ENCODE measurements at places on chromosomes 12 and 14.

- DNase-seq: peak; percentile 66
Measured at GRCh38 chr14:71117839-71118743, 210.8 kb downstream of the PCNX1 start.

DNA sequence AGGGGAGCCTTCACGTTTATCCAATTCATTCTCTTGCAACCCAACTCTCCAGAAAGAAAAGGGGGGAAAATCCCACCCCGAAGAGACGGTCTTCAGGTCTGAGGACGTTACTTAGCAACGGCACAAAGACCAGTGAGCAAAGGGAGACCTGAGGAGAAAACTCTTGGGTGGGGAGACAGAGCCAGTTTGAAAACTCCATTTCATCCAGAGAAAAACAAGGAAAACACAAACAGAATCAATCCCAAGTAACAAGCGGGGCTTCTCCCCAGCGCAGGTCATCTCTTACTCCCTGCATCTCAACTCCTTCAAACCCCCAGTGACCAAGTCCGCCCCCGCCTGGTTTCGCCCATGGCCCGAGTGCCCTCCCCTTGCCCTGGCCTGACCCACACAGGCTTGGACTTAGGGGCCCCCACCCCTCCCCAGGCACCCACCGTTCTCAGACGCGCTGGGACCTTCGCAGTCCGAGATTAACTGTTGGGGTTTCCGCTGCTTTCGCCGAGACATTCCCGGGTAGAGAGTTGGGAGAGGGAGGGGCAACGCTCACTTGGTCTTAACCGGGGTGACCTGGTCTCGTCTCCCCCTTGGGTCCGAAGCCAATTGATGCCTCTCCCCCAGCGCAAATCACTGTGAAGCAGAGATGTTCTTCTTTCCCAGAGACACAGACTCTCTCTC lies 10.4 kb upstream of the SALL2 start:
- no peak for DNase-seq

GRCh38 chr12:88986056-88986455 lies 366.2 kb downstream of the DUSP6 start:
- peak; percentile 49 for DNase-seq

GRCh38 chr12:67447180-67447579 lies 178.0 kb downstream of the CAND1 start:
- no peak for DNase-seq

DNA sequence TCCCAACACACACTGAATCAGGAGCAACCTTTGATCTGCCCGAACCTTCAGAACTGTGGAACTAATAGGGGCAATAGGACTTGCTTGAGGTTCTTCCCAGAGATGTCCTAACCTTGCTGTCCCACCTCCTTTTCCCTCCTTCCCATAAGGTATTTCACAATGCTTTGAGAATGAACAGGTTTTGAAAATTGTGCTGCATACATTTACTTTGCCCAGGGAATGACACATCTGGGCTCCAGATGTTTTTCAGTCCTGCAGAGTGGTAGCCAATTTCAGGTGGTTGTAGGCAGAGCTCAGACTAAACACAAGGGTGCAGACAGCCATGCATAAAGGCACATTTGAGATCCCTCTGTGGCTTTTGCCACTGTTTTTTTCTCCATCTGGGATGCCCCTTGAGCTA lies 206.7 kb upstream of the PWP1 start:
- peak; percentile 8 for DNase-seq

DNA sequence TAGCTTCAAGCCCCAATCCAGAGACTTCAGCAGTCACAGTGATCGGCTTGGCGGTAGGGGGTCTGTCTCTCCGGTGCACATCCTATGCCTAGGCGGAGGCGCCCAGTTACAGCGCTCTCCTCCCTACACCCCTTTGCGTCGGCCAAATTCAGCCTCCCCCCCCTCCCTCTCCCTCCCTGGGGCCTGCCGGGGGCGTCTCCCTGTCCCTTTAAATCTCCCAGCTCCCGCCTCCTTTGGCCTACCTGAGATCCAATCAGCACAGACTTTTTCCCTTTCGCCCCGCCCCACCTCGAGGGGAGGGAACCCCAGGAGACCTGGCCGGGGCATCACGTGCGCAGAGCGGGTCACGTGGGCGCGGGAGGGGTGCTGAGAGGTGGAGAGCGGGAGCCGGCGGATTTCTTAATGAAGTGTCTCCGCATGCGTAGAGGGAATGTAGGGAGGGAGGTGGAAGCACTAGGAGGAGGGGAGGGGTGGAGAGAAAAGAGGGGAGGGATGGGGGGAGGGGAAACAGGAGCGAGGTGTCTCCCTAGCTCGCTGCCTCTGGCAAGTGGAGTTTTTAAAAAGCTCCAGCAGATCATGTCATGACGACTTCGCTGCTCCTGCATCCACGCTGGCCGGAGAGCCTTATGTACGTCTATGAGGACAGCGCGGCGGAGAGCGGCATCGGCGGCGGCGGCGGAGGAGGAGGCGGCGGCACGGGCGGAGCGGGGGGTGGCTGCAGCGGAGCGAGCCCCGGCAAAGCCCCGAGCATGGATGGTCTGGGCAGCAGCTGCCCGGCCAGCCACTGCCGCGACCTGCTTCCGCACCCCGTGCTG lies at the start of gene HOXC13:
Gene HOXC13, plus strand, starts transcription at position 506 of the 815 bp plus-strand sequence. Its CDS starts 76 bp downstream, at position 582.
- peak; percentile 4 for DNase-seq

DNA sequence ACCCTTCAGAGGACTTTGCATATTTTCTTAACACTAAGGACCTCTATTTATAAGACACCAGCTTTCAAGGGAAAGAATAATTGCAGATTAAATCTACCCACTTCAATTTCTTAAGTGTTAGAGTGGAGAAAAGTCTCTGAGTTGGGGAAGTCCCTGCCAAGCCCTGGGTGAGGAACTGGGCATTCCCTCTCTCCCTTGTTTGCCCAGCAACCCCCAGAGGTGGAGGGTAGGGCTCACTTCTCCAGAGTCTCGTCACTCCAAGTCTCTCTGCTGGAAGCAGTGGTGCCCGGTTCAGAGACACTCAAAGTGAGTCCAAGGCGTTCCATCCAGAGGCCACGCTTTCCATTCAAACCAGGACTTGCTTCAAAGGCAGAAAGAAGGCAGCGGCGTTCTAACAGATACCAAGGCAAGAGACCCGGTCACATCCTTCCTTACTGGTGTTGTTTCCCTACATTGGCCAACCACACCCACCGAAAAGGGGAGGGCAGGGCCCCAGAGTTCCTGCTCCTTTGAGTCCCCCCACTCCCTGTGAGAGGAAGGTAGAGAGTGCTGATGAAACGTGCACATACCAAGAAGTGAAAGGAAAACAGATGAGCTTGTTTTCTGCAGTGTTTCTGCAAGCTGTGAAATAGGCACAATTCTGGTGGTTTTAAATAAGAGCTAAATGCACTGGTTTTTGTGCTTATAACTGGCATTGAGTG lies 6.1 kb upstream of the BDKRB2 start:
- DNase-seq: no peak

GRCh38 chr14:84485036-84485435 lies 1044.9 kb upstream of the FLRT2 start:
- no peak for DNase-seq

DNA sequence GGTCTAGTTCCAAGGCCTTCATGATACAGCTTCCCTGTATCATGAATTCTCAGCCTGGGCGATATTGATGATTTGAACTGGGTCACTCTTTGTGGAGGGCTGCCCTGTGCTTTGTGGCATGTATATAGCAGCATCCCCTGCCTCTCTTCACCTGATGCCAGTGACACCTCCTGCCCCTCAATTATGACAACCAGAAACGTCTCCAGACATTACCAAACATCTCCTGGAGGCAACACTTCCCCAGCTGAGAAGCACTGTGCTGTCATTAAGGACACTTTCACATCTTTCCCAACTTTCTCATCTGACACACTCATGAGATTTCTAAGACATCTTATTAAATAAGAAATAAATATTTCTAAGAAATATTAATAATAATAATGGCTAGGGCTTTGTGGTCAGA lies 315.3 kb downstream of the BCL11B start:
- no peak for DNase-seq

- DNase-seq: no peak
Measured at GRCh38 chr12:3313066-3313465, 177.9 kb upstream of the PRMT8 start.

GRCh38 chr12:67357376-67358125 lies 88.4 kb downstream of the CAND1 start:
- DNase-seq: no peak

DNA sequence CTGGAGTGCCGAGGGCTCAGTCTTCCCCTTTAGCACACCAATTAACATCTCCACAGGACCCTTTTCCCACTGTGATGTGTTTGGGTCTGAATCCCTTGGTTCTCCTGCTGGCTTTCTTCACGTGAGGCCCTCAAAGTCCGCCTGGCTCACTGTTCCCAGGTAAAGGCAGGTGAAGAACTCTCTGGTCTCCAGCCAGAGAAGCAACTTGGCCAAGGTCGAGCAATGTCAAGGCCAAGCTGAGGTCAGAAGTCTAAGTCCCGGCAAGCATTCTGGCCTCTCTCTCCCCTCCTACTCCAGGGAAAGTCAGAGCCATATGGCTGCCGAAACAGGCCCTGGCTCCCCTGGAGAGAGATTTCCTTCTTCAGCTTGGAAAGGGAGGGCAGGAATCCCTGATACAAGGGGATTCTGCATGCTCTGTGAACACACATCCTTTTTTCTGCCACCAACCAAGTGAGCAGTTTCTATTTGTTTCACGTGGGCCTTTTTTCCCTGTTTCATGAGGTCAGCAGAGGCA lies 61.4 kb upstream of the ESRRB start:
- DNase-seq: no peak

GRCh38 chr14:66087231-66087630 lies 398.9 kb upstream of the CCDC196 start:
- peak; percentile 38 for DNase-seq

GRCh38 chr12:12859690-12860089 lies 31.7 kb upstream of the GPRC5A start:
- DNase-seq: no peak

GRCh38 chr12:107318556-107318805 lies 225.1 kb upstream of the CRY1 start:
- no peak for DNase-seq

DNA sequence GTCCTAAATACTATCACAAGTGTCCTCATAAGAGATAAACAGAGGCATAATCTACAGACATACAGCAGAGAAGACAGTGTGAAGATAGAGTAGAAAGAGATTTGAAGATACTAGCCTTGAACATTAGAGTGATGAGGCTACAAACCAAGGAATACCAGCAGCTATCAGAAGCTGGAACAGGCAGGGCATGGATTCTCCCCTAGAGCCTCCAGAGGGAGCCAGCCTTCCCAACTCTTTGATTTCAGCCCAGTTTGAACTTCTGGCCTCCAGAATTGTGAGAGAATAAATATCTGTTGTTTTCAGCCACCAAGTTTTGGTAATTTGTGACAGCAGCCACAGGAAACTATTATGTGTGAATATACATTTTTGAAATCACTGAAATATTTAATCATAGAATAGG lies 47.2 kb downstream of the CCDC91 start:
- DNase-seq: peak; percentile 17

DNA sequence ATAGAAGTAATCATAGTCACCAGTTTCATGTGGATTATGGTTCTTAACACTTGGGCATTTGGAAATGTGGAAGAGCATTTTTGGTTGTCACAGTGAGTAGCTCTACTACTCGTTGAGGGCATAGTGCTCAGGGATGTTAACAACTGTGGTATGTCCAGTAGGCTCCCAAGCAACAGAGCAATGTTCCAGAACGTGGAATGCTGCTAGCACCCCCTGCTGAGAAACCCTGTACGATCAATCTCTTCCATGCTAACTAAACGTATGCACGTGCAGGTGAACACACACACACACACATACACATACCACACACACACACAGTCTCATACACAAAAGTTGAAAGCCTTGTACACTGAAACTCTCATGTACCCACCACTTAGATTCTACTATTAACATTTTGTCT lies 16.6 kb upstream of the GNPTAB start:
- no peak for DNase-seq

GRCh38 chr12:87425942-87426554 lies 603.2 kb downstream of the C12orf50 start:
- DNase-seq: no peak

GRCh38 chr12:71797531-71797930 lies 42.0 kb upstream of the TBC1D15 start:
- DNase-seq: no peak

GRCh38 chr14:78202976-78203375 lies 32.8 kb downstream of the NRXN3 start:
- no peak for DNase-seq

GRCh38 chr12:113808095-113808951 lies 157.8 kb downstream of the RBM19 start:
- no peak for DNase-seq

DNA sequence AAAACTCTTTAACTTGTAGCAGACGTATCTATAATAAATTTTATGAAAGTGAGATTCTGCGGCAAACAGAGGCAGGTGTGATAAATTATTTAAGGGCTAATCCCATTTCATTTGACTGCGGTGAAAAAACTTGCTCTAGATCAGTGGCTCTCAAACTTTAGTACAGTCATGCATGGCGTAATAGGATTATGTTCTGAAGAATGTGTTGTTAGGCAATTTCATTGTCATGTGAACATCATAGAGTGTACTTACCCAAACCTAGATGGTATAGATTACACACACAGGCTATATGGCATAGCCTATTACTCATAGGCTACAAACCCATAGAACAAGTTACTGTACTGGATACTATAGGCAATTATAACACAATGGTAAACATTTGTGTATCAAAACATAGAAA lies 83.7 kb downstream of the HEATR5A start:
- DNase-seq: peak; percentile 77

GRCh38 chr12:110372056-110372425 lies 31.5 kb downstream of the ANAPC7 start:
- DNase-seq: no peak

DNA sequence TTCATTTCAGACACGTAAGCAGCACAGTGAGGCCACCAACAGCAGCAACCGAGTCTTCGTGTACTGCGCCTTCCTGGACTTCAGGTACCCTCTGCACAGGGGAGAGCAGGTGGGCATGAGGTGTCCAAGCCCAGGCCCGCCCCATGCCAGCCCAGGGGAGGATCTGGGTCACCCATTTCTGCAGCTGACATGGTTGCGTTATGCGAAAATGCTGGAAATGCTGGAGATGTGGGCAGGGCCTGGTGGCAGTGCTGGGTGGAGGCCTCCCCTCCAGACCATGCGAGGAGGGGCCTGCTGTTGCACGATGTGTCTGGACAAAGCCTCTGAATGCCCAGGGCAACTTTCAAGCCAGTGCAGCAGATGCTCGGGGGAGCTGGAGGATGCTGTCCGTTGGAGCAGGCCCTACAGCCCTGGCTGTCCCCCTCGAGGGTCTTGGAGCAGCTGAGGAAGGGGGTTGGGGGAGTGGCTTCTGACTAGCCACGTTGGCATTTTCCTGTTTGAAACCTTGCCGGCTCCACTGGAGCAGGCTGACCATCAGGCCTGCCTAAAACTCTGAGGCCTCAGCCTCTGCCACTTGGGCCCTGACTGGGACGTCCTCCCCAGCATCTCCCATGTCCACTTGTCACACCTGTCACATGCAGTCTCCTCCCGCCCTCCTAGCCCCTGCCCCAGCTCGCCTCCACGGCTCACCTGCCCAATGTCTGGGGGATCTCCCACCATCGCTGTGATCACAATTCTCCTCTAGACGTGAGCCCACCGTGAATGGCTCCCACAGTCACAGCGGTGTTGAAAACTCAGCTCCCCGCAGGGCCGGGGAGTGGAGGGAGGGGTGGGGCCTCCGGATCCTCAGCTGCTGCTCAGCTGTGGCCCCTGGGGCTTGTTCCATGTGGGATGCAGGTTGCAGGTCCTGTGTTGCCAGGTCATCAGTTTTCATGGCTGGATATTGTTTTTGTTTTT lies 123.4 kb downstream of the ADGRD1 start:
- no peak for DNase-seq
